ENCODE measurements at places on chromosomes 2 and 18.

GRCh38 chr2:176177580-176178037 is 10.9 kb upstream of the HOXD1 start:
- no peak for DNase-seq

DNA sequence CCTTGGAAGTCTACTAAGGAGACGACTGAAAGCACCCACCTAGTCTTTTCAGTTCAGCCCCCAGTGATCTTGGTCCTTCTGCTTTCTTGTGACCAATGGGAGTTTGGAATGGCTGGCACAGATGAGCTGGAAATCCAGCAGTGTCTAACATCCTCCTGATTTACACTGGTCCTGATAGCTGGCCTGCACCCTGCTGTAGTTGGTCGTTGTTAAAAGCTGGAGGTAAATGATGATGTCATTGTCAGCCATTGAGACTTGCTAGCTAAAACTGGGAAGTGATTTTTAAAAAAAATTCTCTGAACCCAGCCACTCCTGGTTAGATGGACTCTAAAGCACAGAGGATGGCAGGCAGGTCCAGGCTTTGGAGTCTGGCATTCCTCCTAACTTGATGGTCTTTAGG is 19.3 kb downstream of the CCT7 start:
- DNase-seq: no peak

- no peak for DNase-seq
These were observed 13.5 kb upstream of the LBH start for GRCh38 chr2:30217644-30218337.

GRCh38 chr2:190663348-190663747 is 14.5 kb downstream of the NAB1 start:
- no peak for DNase-seq

GRCh38 chr2:15798701-15799431 is 141.5 kb upstream of the MYCN start:
- DNase-seq: no peak

DNA sequence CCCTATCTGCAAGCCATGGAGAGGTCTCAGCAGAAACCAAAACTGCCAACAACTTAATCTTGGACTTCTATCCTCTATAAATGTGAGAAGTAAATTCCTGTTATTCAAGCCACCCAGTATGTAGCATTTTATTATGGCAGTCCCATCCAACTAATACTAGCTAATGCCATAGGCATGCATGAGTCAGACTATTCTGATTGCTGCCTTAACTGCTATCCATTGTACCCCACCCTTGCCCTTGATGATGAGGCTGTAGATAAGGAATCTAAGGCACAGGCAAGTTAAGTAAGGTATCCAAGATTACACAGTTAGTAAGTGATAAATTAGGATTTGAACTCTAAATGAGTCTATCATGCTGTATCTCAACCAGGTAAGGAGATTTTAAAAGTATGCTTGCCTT is 223.0 kb downstream of the UBE2E3 start:
- no peak for DNase-seq

DNA sequence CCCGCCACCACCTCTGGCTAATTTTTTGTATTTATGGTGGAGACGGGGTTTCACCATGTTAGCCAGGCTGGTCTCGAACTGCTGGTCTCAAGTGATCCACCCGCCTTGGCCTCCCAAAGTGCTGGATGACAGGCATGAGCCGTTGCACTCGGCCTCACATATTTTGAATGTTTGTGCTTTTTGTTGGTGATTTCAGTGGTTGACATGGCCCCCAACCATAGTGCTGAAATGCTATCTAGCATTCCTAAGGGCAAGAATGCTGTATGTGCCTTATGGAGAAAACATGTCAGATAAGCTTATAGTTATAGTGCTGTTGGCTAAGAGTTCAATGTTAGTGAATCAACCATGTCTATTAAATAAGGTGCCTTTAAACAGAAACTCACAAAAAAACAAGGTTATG is 8.9 kb downstream of the ZAP70 start:
- no peak for DNase-seq

GRCh38 chr2:160742667-160743066 is 249.1 kb upstream of the RBMS1 start:
- DNase-seq: no peak

- no peak for DNase-seq
These were observed 12.5 kb downstream of the PRKAG3 start for GRCh38 chr2:218819093-218819492.

GRCh38 chr2:28413152-28413898 is 20.7 kb downstream of the FOSL2 start:
- no peak for DNase-seq

Data from CD4-positive, alpha-beta T cell (primary cell).